D341Med (cell line): ENCODE measurements at places on chromosomes 13 and 19.

DNA sequence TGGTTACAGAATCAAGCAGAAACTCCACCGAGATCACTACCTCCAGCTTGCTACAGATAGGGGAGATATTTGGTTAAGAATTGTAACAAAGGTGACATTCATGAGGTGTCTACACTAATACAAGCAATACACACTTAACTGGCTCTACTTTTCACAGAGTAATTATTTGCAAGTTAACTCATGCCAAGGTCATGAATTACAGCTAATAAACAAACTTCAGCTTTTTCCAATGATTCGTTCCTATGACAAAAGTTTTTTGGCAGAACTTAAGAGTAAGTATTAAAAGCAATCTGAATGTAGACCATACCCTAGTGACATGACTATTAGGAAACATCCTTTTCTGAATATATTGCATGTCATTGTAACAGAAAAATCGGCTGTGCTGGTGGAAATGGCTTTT lies 72.1 kb downstream of the LHFPL6 start:
- DNase-seq: no peak

DNA sequence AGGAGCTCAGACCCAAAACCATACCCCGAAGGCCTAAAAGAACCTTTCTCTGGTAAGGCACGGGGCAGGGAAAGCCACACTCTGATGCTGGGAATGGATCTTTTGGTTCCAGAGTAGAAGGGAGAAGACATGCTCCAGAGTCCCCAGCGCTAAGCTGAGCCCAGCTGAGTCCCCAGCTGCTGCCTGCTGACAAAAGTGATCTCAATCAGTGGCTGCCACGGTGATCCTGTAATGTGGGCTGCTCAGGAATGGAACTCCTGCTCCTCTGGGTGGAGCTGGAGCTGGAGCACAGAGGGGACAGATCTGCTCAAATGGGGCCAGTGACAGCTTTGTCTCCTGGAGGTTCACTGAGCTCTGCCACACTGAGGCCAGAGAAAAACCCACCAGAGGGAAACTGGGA lies 70.5 kb downstream of the MLLT1 start:
- peak; percentile 22 for DNase-seq

DNA sequence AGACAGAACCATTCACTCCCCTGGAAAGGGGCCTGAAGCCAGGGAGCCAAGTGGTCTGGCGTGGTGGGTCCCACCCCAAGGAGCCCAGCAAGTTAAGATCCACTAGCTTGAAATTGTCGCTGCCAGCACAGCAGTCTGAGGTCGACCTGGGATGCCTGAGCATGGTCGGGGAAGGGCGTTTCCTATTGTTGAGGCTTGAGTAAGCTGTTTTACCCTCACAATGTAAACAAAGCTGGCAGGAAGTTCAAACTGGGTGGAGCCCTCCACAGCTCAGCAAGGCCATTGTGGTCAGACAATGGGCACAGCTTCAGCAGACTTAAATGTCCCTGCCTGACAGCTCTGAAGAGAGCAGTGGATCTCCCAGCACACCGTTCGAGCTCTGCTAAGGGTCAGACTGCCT lies 195.6 kb upstream of the DACH1 start:
- no peak for DNase-seq

DNA sequence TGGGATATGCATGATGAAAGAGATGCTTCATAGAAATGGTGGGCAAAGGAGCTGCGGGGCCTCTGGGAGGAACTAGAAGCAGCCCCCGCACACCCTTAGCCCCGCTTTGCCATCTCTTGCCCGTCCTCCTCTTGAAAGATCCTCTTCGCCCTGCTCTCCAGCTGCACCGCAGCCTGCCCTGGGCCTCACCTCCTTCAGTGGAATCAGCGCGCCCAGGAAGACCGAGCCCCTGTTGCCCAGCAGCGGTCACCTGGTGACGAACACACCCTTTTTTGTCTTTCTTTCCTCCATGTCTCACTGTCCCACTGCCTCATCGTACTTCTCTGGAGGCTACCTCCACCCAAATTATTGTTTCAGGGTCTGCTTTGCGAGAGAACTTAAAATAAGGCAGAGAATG lies 807.6 kb downstream of the UQCRFS1 start:
- DNase-seq: no peak

GRCh38 chr13:74778946-74779345 lies 644.7 kb upstream of the KLF12 start:
- no peak for DNase-seq

GRCh38 chr13:25867038-25867437 lies 184.8 kb downstream of the SHISA2 start:
- no peak for DNase-seq

GRCh38 chr19:41883463-41883820 lies 458 bp downstream of the ARHGEF1 start:
- DNase-seq: peak; percentile 34

DNA sequence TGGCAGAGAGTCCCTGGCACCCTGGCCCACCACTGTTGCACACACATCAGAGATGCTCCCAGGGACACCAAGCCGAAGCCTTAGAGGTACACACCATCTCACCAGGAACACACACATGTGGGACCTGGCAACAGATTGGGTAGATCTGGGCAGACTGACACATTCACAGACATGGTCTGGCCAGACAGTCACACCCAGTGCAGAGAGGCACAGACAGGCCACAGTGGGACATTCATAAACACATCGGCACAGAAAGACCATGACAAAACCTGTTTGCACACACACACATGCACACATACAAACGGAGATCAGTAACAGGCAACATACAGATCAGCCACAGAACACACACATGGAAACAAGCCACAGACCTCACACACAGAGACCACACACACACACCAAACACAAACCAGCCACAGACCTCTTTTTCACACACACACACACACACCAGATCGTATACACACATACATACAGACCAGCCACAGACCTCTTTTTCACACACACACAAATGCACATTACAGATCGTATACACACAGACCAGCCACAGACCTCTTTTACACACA lies 6.3 kb upstream of the JUNB start:
- DNase-seq: no peak

DNA sequence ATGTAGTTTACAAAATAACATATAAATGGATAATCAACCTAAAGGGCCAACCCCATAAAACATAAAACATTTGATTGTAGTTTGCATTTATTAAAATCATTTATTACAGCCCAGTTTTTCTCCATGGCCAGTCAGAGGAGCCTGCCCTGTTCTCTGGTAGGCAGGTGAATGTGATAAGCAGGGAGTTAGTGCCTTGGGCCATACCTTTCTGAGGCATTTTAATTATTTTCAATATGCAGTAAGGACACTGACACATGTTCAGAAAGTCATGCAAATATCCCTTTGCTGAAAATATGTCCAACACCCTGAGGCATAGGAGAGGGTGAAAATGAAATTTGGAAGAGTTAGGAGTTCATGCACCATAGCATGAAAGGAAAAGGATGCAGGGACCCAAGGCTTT lies 242.6 kb upstream of the EDNRB start:
- no peak for DNase-seq

DNA sequence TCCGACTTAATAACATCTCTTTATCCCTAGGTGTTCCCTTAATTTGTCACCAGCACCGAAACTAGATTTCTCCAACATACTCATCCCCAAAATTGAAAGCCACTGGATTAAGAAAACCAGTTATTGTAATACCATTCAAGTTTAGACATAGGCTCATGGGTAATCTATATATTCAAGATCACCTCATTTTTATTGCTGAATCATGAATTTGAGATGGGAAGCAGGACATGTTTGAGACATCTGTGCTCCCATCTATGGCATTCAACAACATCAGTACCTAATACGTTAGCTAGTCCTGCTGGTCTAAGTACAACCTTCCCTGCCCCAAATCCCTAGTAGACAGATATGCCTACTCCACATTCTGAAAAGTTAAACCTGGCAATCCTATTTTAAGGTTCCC lies 820.6 kb downstream of the PCDH9 start:
- no peak for DNase-seq

DNA sequence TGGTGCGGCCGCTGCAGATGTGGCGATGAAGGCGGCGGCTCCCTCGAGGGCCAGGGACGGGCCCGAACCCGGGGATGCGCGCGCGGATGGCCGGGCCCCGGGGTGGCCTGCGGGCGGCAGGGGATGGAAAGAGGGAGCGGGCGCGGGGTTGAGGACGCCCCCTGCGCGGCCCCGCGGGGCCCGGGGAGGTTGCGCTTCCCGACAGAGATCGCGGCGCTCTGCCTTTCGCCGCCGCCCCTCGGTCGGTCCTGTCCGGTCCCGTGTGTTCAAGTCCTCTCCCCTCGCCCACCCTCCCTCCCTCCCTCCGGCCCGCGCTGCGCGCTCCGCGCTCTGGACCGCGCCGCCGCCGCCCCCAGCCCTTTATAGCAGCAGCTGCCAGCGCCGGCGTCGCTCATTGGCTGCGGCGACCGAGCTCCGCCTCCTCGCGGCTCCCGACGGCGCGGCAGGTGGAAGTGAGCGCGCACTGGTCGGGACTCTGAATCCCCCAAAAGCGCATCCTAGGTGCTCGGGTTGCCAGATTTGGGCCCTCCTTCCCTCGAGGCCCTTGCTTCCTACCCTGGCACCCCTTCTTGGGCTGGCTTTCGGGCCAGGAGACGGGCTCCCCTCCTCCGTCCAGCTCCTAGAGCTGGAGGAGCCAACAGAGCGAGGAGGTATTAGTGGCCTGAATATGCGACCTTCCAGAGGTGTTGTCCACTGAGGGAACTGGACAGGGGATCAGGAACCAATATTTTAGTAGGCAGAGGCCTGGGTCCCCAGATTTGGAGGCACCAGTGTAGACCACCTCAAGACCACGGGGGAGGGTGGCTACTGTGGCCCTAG lies at the start of gene ELAVL3:
Gene ELAVL3 (minus strand): TSS at position 332 of the 819 bp plus-strand sequence. CDS start 438 bp downstream, outside the sequence.
- peak; percentile 87 for DNase-seq

DNA sequence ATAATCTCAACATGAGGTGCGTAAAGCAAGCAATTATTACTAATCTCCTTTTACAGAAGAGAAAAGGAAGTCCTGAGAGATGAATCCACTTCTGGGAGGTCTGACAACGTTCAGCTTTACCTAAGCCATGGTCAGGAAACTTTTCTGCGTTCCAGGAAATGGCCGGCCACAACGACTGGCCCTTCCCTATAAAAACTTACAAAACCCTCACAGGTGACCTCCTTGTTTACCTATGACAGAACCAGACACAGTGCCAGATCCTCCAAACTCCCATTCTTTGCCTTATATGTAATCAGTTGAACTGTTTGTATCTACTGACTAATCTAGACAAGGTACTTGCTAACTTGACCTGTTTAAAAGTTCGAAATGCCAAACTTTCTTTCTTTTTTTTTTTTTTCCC lies 351.7 kb upstream of the TMTC4 start:
- no peak for DNase-seq

GRCh38 chr13:79810669-79811068 lies 329.7 kb downstream of the NDFIP2 start:
- DNase-seq: no peak

GRCh38 chr19:271856-272255 lies 19.3 kb downstream of the PLPP2 start:
- DNase-seq: no peak

DNA sequence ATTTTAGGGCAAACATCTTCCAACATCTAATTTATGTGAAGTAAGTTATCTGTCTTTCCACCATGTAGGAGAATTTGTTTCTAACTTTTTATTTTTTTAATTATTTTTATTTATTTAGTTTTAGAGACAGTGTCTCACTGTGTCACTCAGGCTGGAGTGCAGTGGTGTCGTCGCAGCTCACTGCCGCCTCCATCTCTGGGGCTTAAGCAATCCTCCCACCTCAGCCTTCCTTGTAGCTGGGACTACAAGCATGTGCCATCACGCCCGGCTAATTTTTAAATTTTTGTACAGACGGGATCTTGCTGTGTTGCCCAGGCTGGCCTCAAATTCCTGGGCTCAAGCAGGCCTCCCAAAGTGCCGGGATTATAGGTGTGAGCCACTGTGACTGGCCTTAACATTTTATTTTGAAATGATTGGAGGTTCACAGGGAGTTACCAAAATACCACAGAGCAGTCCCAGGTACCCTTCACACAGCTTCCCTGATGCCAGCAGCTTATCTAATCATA lies 58.8 kb downstream of the CELF5 start:
- no peak for DNase-seq

GRCh38 chr13:110341445-110342244 lies 34.6 kb downstream of the COL4A2 start:
- no peak for DNase-seq

DNA sequence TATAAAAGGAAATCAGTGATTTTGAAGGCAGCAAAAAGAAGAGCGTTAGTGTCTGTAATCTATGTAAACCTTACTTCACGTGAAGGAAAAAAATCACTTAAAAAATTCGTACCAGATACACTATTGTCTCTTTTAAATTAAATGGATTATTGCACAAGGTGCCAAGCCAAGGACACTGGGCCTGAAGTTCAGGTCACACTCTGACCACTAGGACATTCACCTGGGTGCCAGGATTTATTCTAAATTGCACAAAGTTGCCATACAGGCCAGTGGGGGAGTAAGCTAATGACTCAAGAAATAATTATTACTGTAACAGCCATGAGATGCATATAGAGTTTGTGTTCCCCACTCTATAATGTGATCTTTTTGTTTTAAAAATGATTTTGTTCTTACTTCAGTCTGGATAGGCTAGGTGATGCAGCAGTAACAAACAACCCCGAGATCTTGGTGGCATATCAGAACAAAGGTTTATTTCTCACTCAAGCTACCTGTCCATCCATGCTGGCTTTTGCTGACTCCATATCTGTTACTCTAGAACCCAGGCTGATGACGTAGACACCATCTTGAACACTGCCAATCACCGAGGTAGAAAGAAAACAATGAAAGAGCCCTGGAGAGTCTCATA lies 252.1 kb downstream of the DCT start:
- DNase-seq: no peak

- no peak for DNase-seq
Measured at GRCh38 chr13:45113233-45114224, 6.8 kb upstream of the GTF2F2 start.
